ENCODE measurements at places on chromosomes 7 and 10. TPM values are rescaled to one million over a fixed set of nuclear protein-coding genes. Genes with fewer than 3 reads are reported as not detected.

Gene LMOD2
- not detected for total RNA-seq

Gene CDHR1
- total RNA-seq, result not detected

Gene OR6V1
- total RNA-seq, result not detected

Gene WASHC2C
- 40.1 TPM for total RNA-seq

Gene NPC1L1
- total RNA-seq, result not detected

Gene GRID1
- not detected for total RNA-seq

Gene C7orf57
- total RNA-seq, result not detected

Gene ANXA8
- not detected for total RNA-seq

Gene TRIM73
- total RNA-seq, result 0.98 TPM

Gene ZDHHC6
- 24.8 TPM for total RNA-seq

Gene DDC
- total RNA-seq, result not detected

Gene PDZD7
- total RNA-seq, result 1.3 TPM

Gene CDHR3
- 2.1 TPM for total RNA-seq

Gene CALHM1
- total RNA-seq, result not detected

Gene JAKMIP3
- not detected for total RNA-seq

Gene UTF1
- total RNA-seq, result not detected

Gene OAT
- 134 TPM for total RNA-seq

Gene HOXA7
- total RNA-seq, result 5.6 TPM

Gene HKDC1
- total RNA-seq, result not detected

Gene ITIH2
- not detected for total RNA-seq

Gene FAM171A1
- 61.5 TPM for total RNA-seq

Gene POU6F2
- total RNA-seq, result not detected

Gene PPP1R17
- not detected for total RNA-seq

Gene FAM13C
- 8.3 TPM for total RNA-seq

Gene CALCR
- not detected for total RNA-seq

Gene JMJD1C
- 232 TPM for total RNA-seq

Gene SLC13A1
- not detected for total RNA-seq

Gene CDC14C
- not detected for total RNA-seq

Gene LIPM
- total RNA-seq, result not detected

Gene CNNM2
- total RNA-seq, result 2.6 TPM

Gene GDF2
- total RNA-seq, result not detected

Gene MYL10
- total RNA-seq, result not detected

Gene ZSCAN21
- total RNA-seq, result 9.1 TPM

Gene TBX20
- not detected for total RNA-seq

Gene PNLIPRP1
- total RNA-seq, result not detected

Gene DPCD
- 29.4 TPM for total RNA-seq

Gene PLCE1
- total RNA-seq, result 0.10 TPM

Gene PRTFDC1
- 10.9 TPM for total RNA-seq

Gene GTF2IRD1
- total RNA-seq, result 12.4 TPM

Gene SLC18A3
- total RNA-seq, result not detected

Gene TMEM106B
- total RNA-seq, result 43.1 TPM

Gene NUDCD3
- 68.9 TPM for total RNA-seq

Gene LSM5
- total RNA-seq, result 27.3 TPM

Gene SLC39A12
- not detected for total RNA-seq

Gene BZW2
- total RNA-seq, result 166 TPM

Gene SEMA4G
- 1.9 TPM for total RNA-seq

Gene SNCG
- 53.1 TPM for total RNA-seq

Gene LIPF
- not detected for total RNA-seq

Gene ELN
- 22.5 TPM for total RNA-seq

Gene SDK1
- total RNA-seq, result 0.65 TPM

Gene PBLD
- 4.6 TPM for total RNA-seq

Gene INHBA
- 21.2 TPM for total RNA-seq

Gene ZNF425
- 2.3 TPM for total RNA-seq

Gene TRPV5
- 0.10 TPM for total RNA-seq

Gene DNAJC30
- total RNA-seq, result 3.0 TPM

Gene HMX3
- not detected for total RNA-seq

Gene DGKB
- total RNA-seq, result not detected

Gene CNOT4
- 15.7 TPM for total RNA-seq

Gene TMEM248
- 167 TPM for total RNA-seq
